ENCODE measurements at places on chromosomes 3 and 15. TPM values are rescaled to one million over a fixed set of nuclear protein-coding genes. Genes with fewer than 3 reads are reported as not detected.
A peak's percentile ranks its signal among the peaks of the same experiment; 100 is the strongest.

Gene CACNA2D2
- total RNA-seq: 7.8 TPM

GRCh38 chr3:58999774-59000160 is 50.1 kb downstream of the CFAP20DC start:
- H3K27ac ChIP-seq: no peak overlapping the region
- peaks cover 4% of the 10 kb centered on the region for H3K4me1 ChIP-seq
- DNase-seq: no peak
- no peak overlapping the region for H3K4me3 ChIP-seq
- peaks cover 4% of the 10 kb centered on the region for H3K36me3 ChIP-seq

- H3K27me3 ChIP-seq: no peaks in the 10 kb centered on the region
- no peak for DNase-seq
Observed at GRCh38 chr3:52846432-52846965, 11.7 kb upstream of the MUSTN1 start.

- peak overlapping the region; percentile 79 for H3K4me3 ChIP-seq
- H3K27ac ChIP-seq: no peak overlapping the region
- H3K36me3 ChIP-seq: no peaks in the 10 kb centered on the region
- H3K4me1 ChIP-seq: peaks cover 54% of the 10 kb centered on the region
- H3K27me3 ChIP-seq: no peaks in the 10 kb centered on the region
Observed at GRCh38 chr15:74785194-74786032, 3.5 kb downstream of the CSK start.

- DNase-seq: no peak
- no peak overlapping the region for H3K4me3 ChIP-seq
Observed at GRCh38 chr15:50340416-50340815, 14.6 kb downstream of the GABPB1 start.

DNA sequence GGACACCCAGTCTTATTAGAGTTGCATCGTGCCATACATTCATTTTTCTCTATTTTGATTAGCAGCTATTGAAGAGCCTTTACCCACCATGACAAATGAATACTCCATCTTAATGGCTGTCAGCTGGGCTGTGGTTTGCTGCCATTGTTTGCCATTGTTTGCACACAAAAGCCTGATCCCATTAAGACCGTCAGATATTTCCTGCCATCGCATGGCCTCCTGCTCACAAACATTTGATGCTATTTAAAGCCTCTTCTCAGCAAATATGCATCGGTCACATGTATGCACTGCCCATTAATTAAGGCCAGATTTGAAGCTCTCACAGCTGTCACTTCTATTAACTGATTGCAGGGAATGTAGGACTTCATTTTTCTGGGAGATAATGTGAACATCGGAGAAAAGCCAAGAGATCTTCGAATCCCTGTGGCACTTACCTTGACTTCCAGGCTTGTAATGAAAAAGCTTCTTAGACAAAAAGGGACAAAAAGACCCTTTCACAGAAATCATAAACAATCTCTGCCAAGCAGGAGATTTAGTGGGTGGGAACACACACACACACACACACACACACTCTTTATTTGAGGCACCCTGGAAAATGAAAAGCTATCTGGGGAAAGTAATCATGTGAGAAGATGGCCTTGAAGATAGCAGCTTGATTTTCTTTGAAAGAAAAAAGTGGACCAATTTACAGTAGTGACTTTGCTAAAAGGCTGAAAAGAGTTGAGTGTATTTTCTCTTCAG is 175.4 kb upstream of the NR2E3 start:
- H3K27me3 ChIP-seq: no peaks in the 10 kb centered on the region
- H3K36me3 ChIP-seq: no peaks in the 10 kb centered on the region
- H3K4me3 ChIP-seq: no peak overlapping the region
- DNase-seq: no peak
- H3K4me1 ChIP-seq: peaks cover 22% of the 10 kb centered on the region
- H3K27ac ChIP-seq: peak overlapping the region; percentile 21
